ENCODE measurements at places on chromosomes 11 and 22. TPM values are rescaled to one million over a fixed set of nuclear protein-coding genes. Genes with fewer than 3 reads are reported as not detected.

The ANKRD13D gene
- total RNA-seq = 57.0 TPM

The FXYD2 gene
- not detected for total RNA-seq

The TIMM10 gene
- total RNA-seq = 69.0 TPM

The CASP1 gene
- total RNA-seq = 77.0 TPM

All from nasal cavity respiratory epithelium epithelial cell of viscerocranial mucosa (primary cell).